ENCODE measurements at places on chromosomes 4 and X.

DNA sequence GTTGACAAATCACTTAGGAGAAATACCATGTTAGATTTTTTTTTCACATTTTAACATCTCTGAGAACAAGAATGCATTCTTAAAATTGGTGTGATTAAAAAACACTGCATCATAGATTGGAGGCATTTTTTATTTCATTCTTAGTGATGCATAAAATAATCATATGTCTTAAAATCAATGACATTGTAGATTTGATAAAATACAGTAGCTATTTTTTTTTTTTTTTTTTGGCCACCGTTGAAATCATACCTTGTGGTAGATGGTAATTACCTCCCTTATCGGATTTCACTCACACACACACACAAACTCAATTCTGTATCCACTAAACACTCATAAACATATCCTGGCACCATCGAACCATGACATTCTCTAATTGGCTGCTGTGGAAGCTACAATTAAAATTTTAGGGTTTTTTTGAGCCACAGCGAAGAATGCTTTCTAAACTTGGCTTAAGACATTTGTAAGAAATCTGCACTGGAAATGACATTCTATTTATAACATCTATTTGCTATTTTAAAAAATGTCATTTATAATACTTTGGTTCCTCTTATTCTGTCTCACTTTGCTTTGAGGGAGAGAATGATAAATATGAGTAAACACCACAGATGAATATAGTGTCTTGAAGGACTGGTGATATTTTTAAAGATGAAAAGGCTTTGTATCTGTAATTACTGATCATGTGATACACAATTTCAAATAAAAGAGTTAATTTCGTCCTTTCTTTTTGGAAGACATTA lies 60.1 kb downstream of the CCSER1 start:
- no peak for DNase-seq

- no peak for DNase-seq
Measured at GRCh38 chr4:130210864-130211263, 1114.9 kb downstream of the C4orf33 start.

DNA sequence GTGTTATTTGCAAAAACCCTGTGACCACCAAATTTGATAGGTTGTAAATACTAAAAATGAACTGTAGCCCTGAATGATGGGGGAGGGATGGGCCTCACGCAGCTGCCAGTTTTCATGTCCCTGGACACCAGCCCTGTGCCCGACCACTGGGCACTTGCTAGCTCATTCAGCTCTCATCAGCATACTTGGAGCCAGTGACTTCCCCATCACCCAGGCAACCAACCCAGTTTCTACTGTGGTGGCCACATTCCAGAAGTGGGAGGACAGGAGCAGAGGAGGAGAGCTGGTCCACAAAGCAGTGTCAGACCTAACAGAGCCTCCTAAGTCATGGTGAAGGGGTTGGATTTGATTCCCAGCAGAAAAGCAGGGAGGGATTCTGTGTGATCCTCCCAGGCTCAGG lies 128.2 kb downstream of the CPEB2 start:
- DNase-seq, result no peak

DNA sequence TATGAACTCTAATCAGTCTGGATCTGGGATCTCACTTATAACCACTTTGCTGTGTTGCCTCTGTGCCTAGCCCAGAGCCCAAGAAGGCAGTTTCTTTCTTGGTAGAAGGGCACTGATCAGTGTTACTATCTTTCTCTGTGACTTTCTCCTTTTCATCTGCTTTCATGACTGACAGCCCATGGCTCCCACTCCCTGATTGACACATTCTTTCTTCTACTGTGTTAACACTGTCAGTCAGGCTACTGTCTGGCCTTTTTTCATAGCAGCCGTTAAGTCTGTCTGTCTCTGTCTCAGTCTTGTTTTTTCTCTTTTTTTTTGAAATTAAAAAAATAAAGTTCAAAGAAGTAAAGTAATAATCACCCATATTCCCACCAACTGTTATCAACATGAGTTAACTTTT lies 210.6 kb downstream of the GPC3 start:
- DNase-seq, result no peak

- no peak for DNase-seq
Measured at GRCh38 chrX:11886745-11887144, 128.7 kb downstream of the MSL3 start.

- no peak for DNase-seq
Measured at GRCh38 chrX:137748827-137749226, 182.9 kb downstream of the ZIC3 start.

- DNase-seq, result no peak
Measured at GRCh38 chr4:36010397-36010929, 233.9 kb downstream of the ARAP2 start.

Measured in Jurkat, Clone E6-1 (cell line).